ENCODE measurements at places on chromosomes 12 and 14.

- DNase-seq: no peak
Observed at GRCh38 chr14:89427426-89428172, 10.6 kb upstream of the FOXN3 start.

DNA sequence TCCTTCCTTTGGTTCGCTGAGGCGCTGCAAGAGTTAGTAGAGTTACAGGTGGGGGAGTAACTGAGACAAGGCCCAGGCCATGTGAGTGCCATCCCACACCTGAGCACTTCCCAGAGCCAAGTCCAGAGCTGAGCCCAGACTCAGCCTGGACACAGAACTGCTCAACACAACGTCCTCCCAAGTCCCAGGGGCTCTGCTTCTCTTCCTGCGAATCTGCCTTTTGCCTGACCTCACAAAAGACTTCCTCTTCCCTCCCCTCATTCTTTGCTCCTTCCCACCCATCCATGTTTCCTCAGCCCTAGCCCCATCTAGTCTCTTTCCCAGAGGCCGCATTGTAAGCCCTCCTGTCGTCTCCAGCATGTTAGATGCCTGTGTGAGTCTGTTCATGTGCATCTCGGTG is 16.6 kb upstream of the MCRS1 start:
- DNase-seq: no peak

DNA sequence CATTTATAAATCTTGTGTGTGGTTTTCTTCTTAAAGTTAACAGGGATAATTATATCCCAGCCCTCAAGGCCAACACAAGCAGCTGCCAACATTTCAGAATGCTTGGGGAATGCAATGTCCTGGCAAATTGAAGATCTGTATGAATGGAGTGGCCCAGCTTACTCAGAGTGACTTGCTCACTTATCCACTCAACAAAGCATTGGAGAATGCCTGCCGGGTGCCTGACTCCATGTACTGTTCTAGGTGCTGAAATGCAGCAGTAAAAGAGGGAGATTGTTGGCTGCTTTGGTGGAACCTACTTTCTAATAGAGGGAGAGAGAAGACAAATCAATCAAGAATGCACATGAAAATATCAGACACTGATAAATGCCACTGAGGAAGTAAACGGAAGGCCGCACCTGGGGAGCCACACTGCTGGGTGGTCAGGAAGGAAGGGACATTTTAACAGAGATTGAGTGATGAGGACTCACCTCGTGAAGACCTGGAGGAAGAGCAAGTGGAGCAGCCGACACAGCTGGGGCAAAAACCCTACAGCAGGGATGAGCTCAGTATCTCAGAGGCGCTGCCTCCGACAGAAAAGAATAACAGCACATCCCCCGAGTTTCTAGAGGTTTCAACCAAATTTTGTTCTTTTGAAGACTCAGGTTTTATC is 61.2 kb upstream of the VASH1 start:
- DNase-seq: no peak

GRCh38 chr14:101374373-101375338 is 186.6 kb upstream of the DIO3 start:
- DNase-seq: no peak

GRCh38 chr12:127998988-127999387 is 268.0 kb upstream of the TMEM132C start:
- DNase-seq: no peak

DNA sequence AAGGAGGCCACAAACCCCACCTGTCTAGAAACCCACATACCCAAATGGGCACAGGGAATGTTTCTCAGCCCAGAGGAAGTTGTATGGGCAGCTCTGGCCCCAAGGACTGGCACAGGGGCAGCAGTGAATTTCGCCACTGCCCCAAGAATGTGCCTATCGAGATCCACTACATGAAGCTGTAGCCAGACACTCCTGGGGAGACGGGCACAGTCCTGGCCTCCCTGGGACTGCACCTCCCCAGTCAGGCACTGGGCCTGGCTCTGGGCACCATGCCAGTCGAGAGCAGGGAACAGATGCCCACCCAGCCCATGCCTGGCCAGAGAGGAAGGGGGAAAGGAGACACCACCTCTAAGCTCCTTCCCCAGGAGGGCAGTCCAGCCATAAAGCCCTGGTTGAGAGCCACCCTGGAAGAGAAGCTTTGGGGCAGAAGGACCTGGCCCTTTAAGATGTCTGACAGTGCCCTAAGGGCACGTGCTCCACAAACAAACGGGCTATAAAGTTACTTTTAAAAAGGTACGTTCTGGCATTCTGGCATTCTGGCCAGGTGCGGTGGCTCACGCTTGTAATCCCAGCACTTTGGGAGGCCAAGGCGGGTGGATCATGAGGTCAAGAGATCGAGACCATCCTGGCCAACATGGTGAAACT is 8.4 kb downstream of the ADCY6 start:
- DNase-seq: no peak

GRCh38 chr14:90201344-90201743 is 55.0 kb upstream of the PSMC1 start:
- DNase-seq: no peak
